NCI-H1092 (cell line): ENCODE measurements at places on chromosomes 1 and 21.

DNA sequence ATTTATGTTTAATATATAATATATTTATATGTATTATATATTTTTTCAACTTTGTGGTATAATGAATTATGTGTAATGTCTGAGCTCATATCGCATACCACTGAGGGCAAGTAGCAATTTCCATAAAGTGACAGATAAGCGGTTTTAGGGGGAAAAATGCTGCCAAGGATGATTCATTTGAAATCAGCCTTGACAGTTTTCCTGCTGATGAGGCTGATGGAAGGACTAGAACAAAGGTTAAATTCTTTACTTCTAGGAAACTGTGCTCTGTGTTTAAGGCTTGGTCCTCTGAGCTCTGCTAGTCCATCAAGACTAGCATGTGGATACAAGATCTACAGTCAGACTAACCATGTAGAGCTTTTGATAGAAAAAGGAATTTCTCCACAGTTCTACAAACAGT lies 19.3 kb upstream of the DDAH1 start:
- no peak for DNase-seq

DNA sequence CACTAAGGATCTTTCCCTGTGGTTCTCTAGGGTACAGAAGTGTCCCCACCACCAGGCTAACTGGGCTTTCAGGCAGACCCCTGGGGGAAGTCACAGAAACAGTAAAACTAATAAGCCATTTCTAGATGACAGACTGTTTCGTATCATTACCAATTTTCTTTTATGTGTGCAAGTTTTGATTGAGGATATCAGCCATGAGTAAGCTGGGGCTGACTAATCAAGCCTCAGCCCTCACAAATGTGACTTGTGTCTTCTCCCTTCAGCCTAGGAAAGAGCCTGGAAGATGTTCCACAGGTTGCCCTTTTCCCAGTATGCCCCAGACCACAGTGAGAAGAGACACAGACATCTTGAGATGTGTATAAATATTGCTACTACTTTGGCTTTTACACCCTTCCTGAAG lies 10.5 kb downstream of the PTGFRN start:
- no peak for DNase-seq

DNA sequence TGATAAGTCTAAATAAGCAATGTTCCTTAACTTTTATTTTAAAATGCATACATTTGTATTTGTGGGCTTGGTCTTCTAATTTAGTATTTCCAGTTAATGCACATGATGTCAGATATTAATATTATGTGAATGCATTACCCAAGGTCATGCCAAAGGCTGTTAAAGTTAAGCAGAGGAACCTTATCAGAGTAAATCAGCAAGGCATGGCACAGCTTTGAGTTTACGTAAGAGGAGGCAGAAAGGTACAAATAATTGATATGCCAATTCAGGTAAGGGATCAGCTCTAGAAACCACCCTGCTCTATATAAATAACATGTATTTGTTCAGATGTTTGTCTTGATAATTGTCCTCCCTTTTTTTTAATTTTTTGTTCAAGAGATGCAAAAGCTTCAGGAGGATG lies 64.5 kb upstream of the CHRM3 start:
- no peak for DNase-seq

DNA sequence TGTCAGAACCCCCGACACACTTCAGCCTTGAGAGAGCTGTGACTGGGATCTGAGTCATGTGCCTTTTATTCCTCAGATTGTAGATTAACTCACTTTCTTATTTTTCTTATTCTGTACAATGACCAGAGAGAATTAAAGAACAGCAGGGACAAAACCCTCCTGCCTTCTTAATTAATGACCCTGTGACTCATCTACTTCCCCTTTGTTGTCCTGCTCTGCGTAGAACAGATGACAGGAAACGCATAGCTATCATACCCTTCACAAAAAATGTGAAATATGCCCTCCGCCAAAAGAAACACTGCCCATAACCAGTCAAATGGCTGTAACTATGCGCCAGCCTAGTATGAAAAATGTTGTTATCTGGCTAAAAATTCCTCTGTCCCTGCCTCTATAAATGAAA lies 9.1 kb upstream of the PADI2 start:
- DNase-seq: no peak

- DNase-seq: no peak
These were observed 30.9 kb downstream of the WNT3A start for GRCh38 chr1:228037401-228038386.

DNA sequence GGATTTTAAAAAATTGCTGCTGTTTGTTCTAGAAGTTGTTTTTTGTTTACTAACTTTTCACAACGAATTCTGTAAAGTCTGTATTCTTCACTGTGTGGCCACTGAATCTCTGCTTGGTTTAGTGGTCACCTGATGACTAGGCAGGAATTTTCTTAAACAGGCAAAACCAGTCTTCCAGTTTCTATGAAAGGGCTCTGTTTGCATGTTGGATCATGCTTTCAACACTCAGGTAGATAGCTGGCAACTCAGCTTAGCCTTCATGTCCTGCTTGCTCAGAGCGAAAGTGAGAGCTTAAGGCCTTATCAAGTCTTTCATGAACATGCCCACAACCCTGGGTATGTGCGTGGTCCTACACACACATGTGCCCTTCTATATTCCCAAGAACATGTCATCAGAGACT lies 52.4 kb upstream of the CCDC190 start:
- DNase-seq: no peak
